Transverse colon (tissue), 4 donors: ENCODE measurements at places on chromosomes 3 and 15. TPM values are rescaled to one million over a fixed set of nuclear protein-coding genes. Genes with fewer than 3 reads are reported as not detected.
A peak's percentile ranks its signal among the peaks of the same experiment; 100 is the strongest.

Gene ACAN
- not detected for total RNA-seq

Gene PPP1R14D
- 19.5 TPM for total RNA-seq

Gene GABRG3
- total RNA-seq = not detected

Gene MORC1
- total RNA-seq = not detected

Gene WDR93
- total RNA-seq = not detected

Gene WNT7A
- total RNA-seq = not detected

Gene CRELD1
- 13.1 TPM for total RNA-seq

Gene FHIT
- total RNA-seq = 7.5 TPM

Gene CHAC1
- total RNA-seq = 6.7 TPM

Gene CHDH
- total RNA-seq = 114 TPM

Gene TGM4
- total RNA-seq = not detected

Gene LRRK1
- 107 TPM for total RNA-seq

Gene GOLGA8J
- not detected for total RNA-seq

Gene LRRIQ4
- total RNA-seq = not detected

Gene BRPF1
- total RNA-seq = 14.9 TPM

- peak overlapping the region; percentile 45 for H3K27ac ChIP-seq
- no peak overlapping the region for H3K4me3 ChIP-seq
- H3K4me1 ChIP-seq = peaks cover 5% of the 10 kb centered on the region
- DNase-seq = no peak
- H3K36me3 ChIP-seq = peaks cover 29% of the 10 kb centered on the region
Measured at GRCh38 chr15:85649372-85649771, 145.4 kb downstream of the KLHL25 start.

GRCh38 chr15:88077296-88078020, 179.1 kb downstream of the NTRK3 start:
- DNase-seq = no peak
- no peak overlapping the region for H3K27ac ChIP-seq
- no peaks in the 10 kb centered on the region for H3K36me3 ChIP-seq
- no peak overlapping the region for H3K4me3 ChIP-seq

- H3K27me3 ChIP-seq = no peaks in the 10 kb centered on the region
- H3K4me3 ChIP-seq = no peak overlapping the region
- H3K27ac ChIP-seq = peak overlapping the region; percentile 17
- H3K36me3 ChIP-seq = no peaks in the 10 kb centered on the region
- DNase-seq = no peak
Measured at GRCh38 chr15:78950343-78950742, 5.5 kb upstream of the CTSH start.

GRCh38 chr15:46786590-46787285, 930.6 kb upstream of the SEMA6D start:
- no peaks in the 10 kb centered on the region for H3K36me3 ChIP-seq
- H3K27ac ChIP-seq = no peak overlapping the region
- no peaks in the 10 kb centered on the region for H3K4me1 ChIP-seq

DNA sequence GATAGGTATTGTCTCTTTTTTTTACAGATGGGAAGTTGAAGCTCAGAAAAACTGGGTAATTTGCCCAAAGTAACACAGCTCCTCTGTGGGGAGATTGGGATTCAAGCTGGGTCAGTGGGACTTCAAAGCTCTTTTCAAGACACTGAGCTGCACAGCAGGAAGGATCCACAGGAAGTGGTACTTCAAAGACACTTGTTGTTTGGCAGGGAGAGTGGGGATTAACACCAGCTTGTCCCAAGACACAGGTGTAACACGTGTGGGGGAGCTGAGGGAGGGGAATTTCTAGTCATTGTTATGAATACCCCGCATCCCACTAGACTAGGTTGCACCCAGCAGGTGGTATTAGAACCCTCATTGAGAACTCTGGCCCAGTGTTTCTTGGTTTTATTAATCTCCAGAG, 116.0 kb downstream of the FOXB1 start:
- H3K27me3 ChIP-seq = peaks cover 40% of the 10 kb centered on the region
- no peak overlapping the region for H3K27ac ChIP-seq
- H3K4me3 ChIP-seq = no peak overlapping the region
- no peaks in the 10 kb centered on the region for H3K4me1 ChIP-seq

GRCh38 chr3:13452490-13453335, 27.4 kb upstream of the HDAC11 start:
- H3K27ac ChIP-seq = peak overlapping the region; percentile 85
- DNase-seq = peak; percentile 24
- H3K27me3 ChIP-seq = no peaks in the 10 kb centered on the region
- no peaks in the 10 kb centered on the region for H3K36me3 ChIP-seq
- H3K4me1 ChIP-seq = peaks cover 6% of the 10 kb centered on the region

GRCh38 chr3:159322322-159322939, 520.6 kb downstream of the MFSD1 start:
- H3K27me3 ChIP-seq = no peaks in the 10 kb centered on the region
- H3K27ac ChIP-seq = no peak overlapping the region
- H3K4me1 ChIP-seq = no peaks in the 10 kb centered on the region
- H3K4me3 ChIP-seq = no peak overlapping the region
- peak; percentile 11 for DNase-seq

DNA sequence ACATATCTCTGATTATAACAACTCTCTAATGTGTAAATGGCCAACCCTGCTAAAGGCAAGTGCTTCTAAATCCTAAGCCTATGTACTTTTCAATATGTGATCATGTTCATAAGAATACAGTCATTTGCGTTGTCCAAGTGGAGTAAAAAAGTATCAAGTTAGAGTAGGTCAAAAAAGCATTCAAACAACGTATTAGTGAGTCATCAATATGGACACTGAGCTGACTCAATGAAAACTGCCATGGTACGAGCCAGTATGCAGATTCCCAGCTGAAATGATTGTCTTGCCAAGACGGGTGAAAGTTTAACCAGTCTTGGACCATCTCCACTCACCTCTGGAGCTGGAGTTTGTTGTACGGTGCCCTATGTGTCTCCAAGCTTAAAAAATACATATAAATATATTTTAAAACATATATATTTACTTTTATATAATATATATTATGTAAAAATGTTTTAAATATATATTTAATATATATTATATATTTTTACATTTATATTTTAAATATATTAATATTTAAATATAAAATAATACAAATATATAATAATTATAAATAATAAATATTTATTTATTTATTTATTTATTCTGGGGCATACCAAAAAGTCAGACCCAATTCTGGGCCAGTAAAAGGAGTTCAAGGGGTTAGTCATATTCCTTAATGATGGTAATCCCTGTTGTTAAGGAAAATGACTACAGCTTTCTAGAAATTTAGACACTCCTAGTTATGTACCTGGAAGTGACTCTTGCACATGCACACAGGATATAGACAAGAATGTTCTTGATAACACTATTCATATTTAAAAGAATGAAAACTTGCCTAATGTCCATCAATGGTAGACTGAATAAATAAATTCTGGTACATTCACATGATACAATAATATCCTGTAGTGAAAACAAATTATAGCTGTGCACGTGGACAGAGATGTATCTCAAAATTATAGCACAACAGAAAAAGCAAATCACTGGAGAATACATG, 27.2 kb downstream of the PLSCR4 start:
- H3K27me3 ChIP-seq = no peaks in the 10 kb centered on the region
- H3K4me1 ChIP-seq = peaks cover 39% of the 10 kb centered on the region
- peak overlapping the region; percentile 80 for H3K27ac ChIP-seq
- DNase-seq = peak; percentile 16
- H3K4me3 ChIP-seq = no peak overlapping the region

- peaks cover 74% of the 10 kb centered on the region for H3K36me3 ChIP-seq
- DNase-seq = no peak
- no peaks in the 10 kb centered on the region for H3K27me3 ChIP-seq
- peak overlapping the region; percentile 11 for H3K27ac ChIP-seq
- H3K4me1 ChIP-seq = peaks cover 29% of the 10 kb centered on the region
Measured at GRCh38 chr3:184322731-184323487, 8.5 kb downstream of the EIF4G1 start.

GRCh38 chr3:7518026-7518425, 657.1 kb downstream of the GRM7 start:
- no peaks in the 10 kb centered on the region for H3K4me1 ChIP-seq
- H3K4me3 ChIP-seq = no peak overlapping the region
- no peaks in the 10 kb centered on the region for H3K36me3 ChIP-seq
- no peak overlapping the region for H3K27ac ChIP-seq

DNA sequence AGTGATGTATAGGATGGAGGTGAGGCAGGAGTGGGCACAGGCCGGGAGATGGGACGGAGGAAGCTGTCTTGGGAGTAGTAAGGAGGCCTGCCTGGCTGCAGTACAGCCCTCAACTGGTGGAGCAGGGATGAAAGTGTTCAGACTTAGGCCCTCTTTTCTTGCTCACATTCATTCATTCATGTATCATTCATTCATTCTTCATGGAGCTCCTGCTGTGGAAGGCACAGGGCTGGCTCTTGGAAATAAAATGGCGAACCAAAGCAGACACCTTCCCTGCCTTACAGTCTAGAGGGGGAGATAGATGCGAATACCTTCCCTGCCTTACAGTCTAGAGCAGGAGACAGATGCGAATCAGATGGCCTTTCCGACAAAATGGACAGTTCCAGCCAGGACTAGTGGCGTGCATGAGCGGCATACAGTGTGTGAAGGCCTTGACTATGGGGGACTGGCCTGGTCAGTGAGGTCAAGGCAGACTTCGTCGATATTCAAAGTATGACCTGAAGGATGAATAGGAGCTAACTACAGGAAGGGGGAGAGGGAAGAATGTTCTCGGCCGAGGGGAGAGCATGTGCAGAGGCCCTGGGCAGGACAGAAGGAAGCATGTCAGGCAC, 143.2 kb upstream of the TLE3 start:
- no peaks in the 10 kb centered on the region for H3K36me3 ChIP-seq
- no peak for DNase-seq
- no peaks in the 10 kb centered on the region for H3K4me1 ChIP-seq
- no peak overlapping the region for H3K4me3 ChIP-seq
- no peaks in the 10 kb centered on the region for H3K27me3 ChIP-seq
- H3K27ac ChIP-seq = no peak overlapping the region

GRCh38 chr3:25655659-25656058, 9.0 kb downstream of the TOP2B start:
- H3K27ac ChIP-seq = no peak overlapping the region
- H3K4me1 ChIP-seq = peaks cover 7% of the 10 kb centered on the region
- no peaks in the 10 kb centered on the region for H3K27me3 ChIP-seq
- no peaks in the 10 kb centered on the region for H3K36me3 ChIP-seq
- H3K4me3 ChIP-seq = no peak overlapping the region
- no peak for DNase-seq

DNA sequence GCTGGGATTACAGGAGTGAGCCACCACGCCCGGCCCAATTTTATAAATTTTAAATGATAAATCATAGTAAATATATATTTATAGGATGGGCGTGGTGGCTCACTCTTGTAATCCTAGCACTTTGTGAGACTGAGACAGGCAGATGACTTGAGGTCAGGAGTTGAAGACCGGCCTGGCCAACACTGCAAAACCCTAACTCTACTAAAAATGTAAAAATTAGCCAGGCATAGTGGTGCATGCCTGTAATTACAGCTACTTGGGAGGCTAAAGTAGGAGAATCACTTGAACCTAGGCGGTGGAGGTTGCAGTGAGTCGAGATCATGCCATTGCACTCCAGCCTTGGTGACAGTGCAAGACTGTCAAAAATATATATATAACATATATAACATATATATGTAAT, 26.4 kb downstream of the MFN1 start:
- peaks cover 38% of the 10 kb centered on the region for H3K36me3 ChIP-seq
- no peaks in the 10 kb centered on the region for H3K27me3 ChIP-seq
- no peak for DNase-seq
- H3K4me1 ChIP-seq = no peaks in the 10 kb centered on the region
- H3K27ac ChIP-seq = no peak overlapping the region
- no peak overlapping the region for H3K4me3 ChIP-seq

DNA sequence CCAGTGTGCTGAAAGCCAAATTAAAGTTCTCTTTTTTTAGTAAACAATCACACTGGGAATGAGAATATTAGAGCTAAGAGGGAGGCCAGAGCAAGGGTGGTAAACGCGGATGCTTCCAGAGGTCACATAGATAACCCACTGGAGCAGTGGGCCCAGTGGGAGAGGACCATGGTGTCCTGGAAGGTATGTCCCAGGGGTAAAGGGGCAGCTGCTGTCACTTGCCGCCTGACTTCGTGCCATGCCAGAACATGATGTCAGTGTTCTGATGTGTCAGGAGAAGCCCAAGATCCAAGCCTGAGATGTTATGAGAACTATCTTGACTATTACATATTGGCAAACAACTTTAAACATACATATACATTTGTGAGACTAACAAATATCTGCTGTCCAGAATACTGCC, 211.9 kb upstream of the IL12A start:
- peak overlapping the region; percentile 70 for H3K27ac ChIP-seq
- no peak overlapping the region for H3K4me3 ChIP-seq
- no peaks in the 10 kb centered on the region for H3K36me3 ChIP-seq
- no peaks in the 10 kb centered on the region for H3K27me3 ChIP-seq
- peaks cover 9% of the 10 kb centered on the region for H3K4me1 ChIP-seq

GRCh38 chr15:39618063-39618823, 37.4 kb downstream of the THBS1 start:
- H3K27me3 ChIP-seq = no peaks in the 10 kb centered on the region
- peaks cover 5% of the 10 kb centered on the region for H3K4me1 ChIP-seq
- H3K27ac ChIP-seq = no peak overlapping the region
- DNase-seq = no peak
- H3K36me3 ChIP-seq = no peaks in the 10 kb centered on the region

DNA sequence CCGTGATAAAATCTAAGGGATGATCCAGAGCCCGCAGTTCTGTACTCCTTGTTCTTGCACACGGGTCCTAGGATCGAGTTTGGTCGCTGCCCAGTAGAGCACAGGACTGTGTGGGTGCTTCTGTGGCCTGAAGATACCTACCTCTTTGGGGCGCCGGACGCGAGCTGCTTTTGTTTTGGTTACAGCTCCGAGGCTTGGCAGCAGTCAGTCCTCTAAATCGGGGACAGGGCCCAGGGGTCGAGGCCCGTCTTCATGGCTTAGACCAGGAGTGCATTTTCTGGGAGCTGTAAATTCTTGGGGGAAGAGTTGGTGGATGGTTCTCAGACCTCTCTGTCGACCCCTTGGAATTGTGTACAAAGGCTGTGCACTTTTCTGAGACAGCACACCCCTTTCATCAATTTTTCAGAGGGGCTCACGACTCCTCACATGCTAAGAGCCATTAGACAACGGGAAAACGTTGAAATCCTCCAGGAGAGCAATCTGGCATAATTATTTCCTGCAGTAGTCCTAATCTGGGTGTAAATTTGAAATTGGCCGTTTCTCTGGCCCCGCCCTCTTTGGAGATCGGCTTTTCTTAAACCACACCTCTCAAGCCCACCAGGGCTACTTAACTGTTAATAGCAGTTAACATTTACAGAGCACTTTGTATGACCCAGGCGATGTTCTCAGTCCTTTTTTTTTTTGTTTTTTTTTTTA, 928 bp downstream of the CEP97 start:
- peak overlapping the region; percentile 79 for H3K27ac ChIP-seq
- H3K27me3 ChIP-seq = no peaks in the 10 kb centered on the region
- peaks cover 4% of the 10 kb centered on the region for H3K36me3 ChIP-seq
- DNase-seq = peak; percentile 35
- H3K4me3 ChIP-seq = peak overlapping the region; percentile 61

DNA sequence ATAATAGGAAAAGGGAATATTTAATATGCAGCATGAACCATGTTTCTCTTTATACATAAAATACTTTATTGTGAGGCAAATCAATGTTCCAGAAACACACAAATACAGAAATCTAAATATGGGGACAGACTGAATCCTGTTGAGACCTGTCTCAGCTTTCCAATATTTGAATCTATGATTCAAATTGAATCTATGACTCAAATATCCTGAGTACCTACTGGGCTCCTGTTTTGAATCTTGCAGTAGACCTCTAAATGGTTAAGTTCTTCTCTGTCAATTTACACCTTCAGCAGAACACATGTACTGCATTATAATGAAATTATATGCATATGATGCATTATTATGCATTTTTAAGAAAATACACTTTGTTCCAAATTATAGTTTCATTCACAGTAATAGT, 143.2 kb upstream of the PLXND1 start:
- H3K4me3 ChIP-seq = no peak overlapping the region
- no peak for DNase-seq
- H3K27me3 ChIP-seq = no peaks in the 10 kb centered on the region
- no peak overlapping the region for H3K27ac ChIP-seq
- no peaks in the 10 kb centered on the region for H3K4me1 ChIP-seq
- no peaks in the 10 kb centered on the region for H3K36me3 ChIP-seq
